ENCODE measurements at places on chromosomes 16 and 17. TPM values are rescaled to one million over a fixed set of nuclear protein-coding genes. Genes with fewer than 3 reads are reported as not detected.

DNA sequence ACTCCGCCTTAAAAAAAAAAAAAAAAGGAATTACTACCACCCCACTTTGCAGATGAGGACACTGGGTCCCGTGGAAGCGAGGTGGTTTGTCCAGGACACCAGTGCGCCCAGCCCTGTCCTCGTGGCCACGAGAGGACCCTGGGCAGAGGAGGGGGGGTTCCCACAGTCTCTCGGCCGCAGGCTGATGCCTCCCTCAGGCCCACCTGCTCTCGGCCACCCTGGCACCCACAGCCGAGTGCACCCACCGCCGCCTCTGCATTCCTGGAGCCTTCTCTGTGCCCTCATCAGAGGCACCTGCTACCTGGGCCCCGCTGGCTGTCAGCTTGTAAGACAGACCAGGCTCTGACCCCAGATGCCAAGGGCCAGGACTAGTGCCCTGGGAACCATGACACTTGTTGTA, 28.1 kb upstream of the PVALEF start:
- H3K4me3 ChIP-seq: no peak overlapping the region
- no peaks in the 10 kb centered on the region for H3K4me1 ChIP-seq
- no peak overlapping the region for H3K27ac ChIP-seq
- no peak for DNase-seq
- peaks cover 4% of the 10 kb centered on the region for H3K27me3 ChIP-seq

GRCh38 chr17:52673791-52674190, 515.3 kb upstream of the CA10 start:
- H3K4me3 ChIP-seq: no peak overlapping the region
- no peak overlapping the region for H3K27ac ChIP-seq
- no peaks in the 10 kb centered on the region for H3K4me1 ChIP-seq
- H3K27me3 ChIP-seq: no peaks in the 10 kb centered on the region

DNA sequence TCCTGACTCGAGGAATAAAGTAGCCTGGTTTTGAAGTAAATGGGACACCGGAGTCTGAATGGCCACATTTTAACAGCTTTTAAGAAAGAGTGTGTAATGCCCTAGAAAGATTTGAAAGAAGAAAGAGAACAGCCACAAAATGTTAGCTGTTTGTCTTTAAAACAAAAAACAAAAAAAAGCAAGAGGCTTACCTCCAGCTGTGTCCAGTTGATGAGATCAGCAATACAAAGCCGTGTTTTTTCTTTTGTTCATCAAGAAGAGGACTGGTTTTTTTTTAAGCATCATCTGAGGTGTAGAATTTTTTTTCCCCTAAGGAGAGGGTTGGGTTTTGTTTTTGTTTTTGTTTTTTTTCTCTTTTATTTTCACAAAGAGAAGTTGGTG, 58.8 kb downstream of the NKD1 start:
- H3K27ac ChIP-seq: no peak overlapping the region
- no peaks in the 10 kb centered on the region for H3K36me3 ChIP-seq
- no peak for DNase-seq
- peaks cover 34% of the 10 kb centered on the region for H3K4me1 ChIP-seq
- no peaks in the 10 kb centered on the region for H3K27me3 ChIP-seq

Gene SEC14L5
- not detected for total RNA-seq

Gene TNK1
- total RNA-seq: not detected

Gene C16orf92
- not detected for total RNA-seq

Gene ALDH3A1
- not detected for total RNA-seq

Gene TBC1D3
- total RNA-seq: not detected

Gene TBX6
- total RNA-seq: 0.55 TPM

Gene CRYBA1
- not detected for total RNA-seq

Gene CEMP1
- not detected for total RNA-seq
